Fibroblast of upper back skin (primary cell): ENCODE measurements at places on chromosomes 6 and 20.

GRCh38 chr20:57525328-57526086 is 567 bp upstream of the CTCFL start:
- DNase-seq, result no peak

- DNase-seq, result peak; percentile 58
Measured at GRCh38 chr6:85482206-85482904, 32.5 kb downstream of the NT5E start.

DNA sequence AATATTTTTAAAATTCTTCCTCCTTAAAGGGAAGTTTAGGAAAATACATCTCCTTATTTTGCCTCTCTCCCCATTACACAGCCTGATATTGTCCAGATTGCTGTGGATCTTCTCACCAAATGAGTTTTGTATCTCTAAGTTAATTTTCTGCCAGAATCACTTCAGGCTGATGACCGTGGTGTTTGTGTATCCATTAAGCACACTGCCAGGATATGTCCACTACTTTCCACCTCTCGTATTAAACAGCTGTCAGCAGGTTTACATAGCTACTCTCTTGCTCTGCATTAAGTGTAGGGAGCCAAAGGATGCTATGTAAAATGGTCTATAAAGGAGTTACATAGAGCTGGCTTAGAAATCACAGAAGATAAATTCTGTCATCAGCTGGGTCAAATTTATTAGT is 201.1 kb downstream of the ZFAND3 start:
- no peak for DNase-seq

DNA sequence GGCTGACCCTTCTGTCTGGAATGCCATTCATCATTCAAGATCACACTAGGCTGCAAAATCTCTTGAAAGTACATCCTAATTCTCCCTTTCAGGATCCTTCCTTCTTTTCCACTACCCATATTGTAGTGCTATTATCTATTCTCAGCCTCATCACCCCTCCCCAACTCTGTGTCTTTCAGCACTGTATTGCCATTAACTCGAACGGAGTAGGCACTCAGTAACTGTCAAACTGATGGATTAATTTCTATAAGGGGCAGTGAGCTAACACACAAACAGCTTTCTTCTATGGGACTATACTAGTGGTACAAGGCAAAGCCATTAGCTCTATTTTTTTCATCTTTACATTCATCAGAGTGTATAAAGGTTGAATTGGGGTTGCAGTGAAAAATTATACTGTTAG is 46.6 kb downstream of the LAMA4 start:
- DNase-seq, result no peak

DNA sequence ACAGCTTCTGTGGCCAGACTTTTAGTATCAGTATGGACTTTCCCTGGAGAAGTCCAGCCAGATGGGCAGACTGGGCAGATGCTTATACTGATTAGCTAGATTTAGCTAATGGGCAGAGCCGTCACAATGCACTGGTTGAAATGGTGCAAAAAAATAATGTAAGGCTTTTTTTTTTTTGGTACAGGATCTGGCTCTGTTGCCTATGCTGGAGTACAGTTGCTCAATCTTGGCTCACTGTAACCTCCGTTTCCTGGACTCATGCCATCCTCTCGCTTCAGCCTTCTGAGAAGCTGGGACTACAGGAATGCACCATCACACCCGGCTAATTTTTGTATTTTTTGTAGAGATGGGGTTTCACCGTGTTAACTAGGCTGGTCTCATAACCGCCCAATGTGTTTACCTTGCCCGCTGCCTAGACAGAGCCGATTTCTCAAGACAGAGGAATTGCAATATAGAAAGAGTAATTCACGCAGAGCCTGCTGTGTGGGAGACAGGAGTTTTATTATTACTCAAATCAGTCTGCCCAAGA is 16.4 kb upstream of the KIFC1 start:
- peak; percentile 88 for DNase-seq

DNA sequence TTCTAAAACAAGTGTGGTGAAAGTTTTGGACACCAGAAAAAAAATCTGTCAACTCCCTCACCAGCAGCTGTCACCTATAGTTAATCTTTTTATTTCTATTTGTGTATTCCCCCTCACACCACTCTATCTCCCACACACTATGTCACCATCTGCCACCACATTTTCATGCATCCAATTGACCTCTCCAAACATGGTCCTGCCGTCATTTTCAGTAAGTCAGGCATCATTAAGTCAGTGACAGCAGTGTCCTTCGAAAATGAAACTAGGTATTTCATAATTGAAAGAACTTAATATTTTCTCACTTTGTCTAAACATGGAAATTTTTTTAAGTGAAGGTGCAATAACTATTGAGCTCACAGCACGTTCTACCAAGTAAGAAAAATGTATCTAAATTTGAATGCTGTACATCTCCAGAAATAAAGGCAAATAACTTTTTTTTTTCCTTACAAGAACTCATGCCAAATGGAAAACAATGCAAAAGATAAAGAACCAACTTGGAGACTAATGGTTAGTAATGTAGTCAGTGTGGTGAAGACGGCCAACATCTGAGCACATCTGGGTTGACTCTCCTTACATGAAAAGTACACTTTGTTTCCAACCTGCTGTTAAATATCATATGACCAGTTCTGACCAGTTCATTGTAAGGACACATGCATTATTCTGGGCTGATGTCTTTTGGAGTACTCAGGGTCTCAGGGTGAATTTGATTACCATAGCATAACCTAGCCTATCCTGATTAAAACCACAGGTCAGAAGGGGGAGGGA is 623.3 kb upstream of the MANEA start:
- no peak for DNase-seq

- DNase-seq, result peak; percentile 43
Measured at GRCh38 chr6:131368198-131368911, 204.7 kb upstream of the ARG1 start.

DNA sequence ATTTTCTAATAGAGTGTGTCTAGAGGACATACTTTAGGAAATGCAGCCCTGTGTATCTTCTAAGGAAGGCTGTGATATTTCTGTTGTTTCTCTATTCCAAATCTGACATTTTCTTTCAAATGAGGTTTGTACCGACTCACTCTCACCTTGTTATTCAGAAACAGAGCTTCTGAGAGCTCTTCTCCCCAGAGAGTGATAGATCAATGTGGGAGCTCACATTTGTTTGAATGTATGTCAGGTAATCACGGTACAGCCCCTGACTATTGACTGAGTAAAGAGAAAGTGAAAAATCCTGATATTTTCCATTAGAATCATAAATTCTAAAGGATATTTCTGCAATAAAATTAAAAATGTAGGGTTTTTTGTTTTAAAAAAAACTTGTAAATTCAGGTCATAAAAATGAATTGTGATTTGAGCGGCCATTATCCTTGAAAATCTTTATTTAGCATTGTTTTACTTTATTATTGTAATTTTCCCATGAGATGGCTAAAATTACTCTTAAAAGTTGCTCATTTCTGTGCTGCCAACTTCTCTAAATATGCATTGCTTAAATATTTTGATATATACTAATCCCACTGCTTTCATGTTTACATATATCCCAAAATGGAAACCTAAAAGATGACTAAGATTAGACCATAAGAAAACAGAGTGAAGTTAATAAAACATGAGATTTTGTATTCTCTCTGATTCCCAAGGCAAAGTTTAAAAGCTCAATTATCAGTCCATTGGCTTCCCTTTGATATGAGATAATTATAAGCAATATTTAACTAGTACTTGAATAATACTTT is 1226.8 kb upstream of the CITED2 start:
- peak; percentile 31 for DNase-seq

- DNase-seq, result peak; percentile 43
Measured at GRCh38 chr6:148367411-148368024, 24.9 kb downstream of the SASH1 start.

GRCh38 chr6:41092421-41093140 is 19.8 kb downstream of the NFYA start:
- peak; percentile 12 for DNase-seq

DNA sequence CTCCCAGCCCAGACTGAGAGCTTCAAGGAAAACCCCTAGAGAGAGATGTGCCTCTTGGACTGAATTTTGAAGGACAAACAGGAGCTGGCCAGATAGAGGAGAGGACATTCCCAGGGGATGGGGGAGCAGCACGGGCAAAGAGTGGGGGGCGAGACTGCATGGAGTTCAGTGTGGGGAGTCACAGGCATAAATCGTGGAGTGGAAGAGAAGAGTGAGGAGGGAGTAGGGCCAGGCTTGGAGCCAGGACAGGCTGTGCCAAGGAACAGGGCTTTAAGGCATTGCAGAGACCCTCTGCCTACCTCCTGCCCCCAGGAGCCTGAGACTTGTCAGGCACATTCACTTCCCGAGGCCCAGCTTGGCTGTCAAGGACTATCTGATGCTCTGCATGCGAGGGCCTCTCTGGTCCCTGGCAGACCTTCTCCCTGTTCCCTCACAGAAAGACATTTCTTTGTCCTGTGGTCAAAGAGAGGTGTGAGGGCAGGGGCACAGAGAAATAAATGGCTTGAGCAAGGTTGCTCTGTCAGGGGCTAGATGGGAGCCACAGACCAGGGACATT is 5.2 kb upstream of the SLC22A7 start:
- DNase-seq, result no peak

DNA sequence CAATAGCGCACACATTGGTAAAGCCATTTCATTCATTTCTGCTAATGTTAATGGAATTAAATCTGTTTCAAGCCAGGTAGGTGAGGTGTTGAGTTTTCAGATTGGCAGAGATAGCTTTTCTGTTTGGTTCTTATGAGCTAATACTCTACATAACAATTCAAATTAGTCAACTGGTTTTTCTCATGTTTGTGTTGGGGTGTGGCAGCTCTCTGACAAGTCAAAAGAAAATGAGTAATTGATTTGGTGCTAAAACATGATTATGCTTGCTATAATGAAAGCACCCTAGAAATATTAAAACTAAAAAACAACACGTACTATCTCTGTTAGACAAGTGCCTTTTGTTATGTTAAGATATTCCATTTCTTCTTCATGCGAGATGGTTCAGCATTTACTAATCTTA is 13.6 kb downstream of the PPP1R14C start:
- DNase-seq, result no peak
